ENCODE measurements at places on chromosomes 3 and 15.

GRCh38 chr15:92682741-92683510, 27.4 kb upstream of the FAM174B start:
- no peak for DNase-seq

GRCh38 chr3:41103200-41103599, 96.1 kb upstream of the CTNNB1 start:
- DNase-seq: no peak

GRCh38 chr3:101676765-101677435, at the start of gene ZBTB11:
TSS of gene ZBTB11 (minus strand) at chr3:101677132. CDS start at chr3:101676914, 218 bp downstream.
- DNase-seq: peak; percentile 99

- DNase-seq: no peak
Observed at GRCh38 chr15:73244333-73244732, 124.4 kb downstream of the HCN4 start.

DNA sequence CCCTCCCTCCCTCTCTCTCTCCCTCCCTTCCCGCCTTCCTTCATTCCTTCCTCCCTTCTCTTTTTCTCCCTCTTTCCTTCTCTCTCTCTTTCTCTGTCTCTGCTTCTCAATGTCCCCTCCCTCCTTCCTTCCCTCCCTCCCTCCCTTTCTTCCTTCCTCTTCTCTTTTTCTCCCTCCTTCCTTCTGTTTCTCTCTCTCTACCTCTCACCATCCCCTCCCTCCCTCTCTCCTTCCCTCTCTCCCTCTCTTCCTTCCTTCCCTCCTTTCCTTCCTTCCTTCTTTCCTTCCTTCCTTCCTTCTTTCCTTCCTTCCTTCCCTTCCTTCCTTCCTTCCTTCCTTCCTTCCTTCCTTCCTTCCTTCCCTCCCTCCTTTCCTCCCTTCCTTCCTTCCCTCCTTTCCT, 504.6 kb downstream of the EPHA3 start:
- no peak for DNase-seq

DNA sequence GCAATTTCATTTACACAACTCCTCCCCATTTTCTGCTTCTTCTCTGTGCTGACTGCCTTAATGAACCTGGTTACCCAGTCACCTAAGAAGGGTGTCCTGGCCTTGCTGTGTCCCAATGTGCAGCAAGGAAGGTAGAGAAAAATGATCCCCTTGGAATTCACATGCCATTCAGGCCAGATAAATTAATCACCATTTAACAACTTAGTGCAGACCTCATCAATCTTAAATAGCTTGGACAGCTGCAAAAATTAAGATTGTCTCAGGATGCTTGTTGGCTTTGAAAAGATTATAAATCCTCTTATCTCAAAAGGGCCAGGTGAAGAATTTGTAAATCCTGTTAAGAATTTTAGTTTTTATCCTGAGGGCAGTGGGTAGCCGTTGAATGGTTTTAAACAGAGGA, 9.7 kb upstream of the CDV3 start:
- DNase-seq: no peak

GRCh38 chr15:36933255-36933990, 166.9 kb downstream of the MEIS2 start:
- no peak for DNase-seq

DNA sequence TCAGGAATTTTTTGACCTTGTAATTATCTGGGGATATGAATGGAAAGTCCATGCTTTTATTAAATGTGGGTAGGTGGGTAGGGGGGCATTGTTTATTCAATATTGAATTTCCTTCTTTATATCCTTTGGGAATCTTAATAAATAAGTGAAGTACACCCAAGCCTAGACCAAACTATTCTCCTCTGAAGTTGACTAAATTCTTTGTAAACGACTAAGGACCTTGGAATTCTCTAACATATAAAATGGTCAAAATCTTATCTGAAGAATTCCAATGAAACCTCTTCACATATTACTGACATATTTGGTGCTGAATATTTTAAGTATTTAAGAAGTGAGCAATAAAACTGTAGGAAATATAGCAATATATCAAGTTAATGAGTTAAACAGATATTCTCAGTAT, 1432.1 kb upstream of the GBE1 start:
- DNase-seq: no peak
